ENCODE measurements at places on chromosomes 5 and 9.

DNA sequence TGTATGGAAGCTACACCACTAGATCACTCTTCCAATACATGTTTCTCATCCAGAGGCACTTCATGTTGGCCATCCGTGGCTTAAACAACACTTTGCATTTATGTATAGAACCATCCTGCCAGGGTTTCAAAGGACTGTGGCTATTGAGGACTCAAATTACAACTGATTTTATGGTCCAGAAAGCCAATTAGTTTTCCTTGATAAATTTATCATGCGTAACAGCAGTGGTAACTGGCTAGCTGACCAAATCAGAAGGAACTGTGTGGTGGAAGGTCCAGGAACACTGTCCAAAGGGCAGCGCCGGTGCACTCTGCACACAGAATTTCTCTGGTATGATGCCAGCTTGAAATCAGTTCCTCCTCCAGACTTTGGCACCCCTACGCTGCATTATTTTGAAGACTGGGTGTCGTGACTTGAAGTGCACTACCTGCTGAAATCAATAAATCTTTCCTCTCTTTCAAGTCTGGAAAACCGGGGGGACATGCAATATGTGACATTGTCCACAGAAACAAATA lies 69.3 kb upstream of the TMEM252 start:
- DNase-seq = no peak

DNA sequence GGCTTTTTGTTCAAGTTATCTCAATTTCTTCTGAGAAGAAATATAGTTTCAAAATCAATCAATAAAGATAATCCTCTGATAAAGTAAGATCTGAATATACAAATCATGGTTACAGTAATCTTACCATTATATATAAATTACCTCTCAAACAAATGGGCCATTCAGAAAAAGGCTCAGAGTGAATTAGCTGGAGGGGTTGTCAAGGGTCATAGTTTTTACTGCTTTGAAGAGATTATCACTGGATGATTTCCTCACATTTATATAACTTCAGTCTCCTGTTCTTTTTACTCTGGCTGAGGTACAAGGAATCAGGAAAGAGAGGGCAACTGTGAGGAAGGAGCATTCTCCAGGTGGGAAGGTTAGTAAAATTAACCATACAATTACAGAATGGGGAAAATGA lies 148.6 kb upstream of the ELL2 start:
- no peak for DNase-seq

DNA sequence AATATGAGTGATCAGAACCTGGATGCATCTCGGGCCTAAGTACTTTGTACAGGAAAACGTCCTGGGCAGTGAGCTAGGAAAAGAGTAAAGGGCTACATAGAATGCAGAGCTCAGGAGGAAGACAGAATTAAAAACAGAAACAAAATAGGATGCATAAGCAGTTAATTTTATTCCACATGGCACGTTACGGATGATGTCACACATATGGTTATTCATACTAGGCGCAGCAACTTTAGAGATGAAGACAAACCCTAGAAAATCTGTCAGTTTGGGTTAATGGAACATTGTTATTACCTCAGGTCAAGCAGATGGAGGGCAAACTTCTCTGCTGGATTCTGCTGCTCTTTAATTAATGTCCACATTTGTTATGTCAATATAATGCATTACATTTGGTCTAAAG lies 445.4 kb downstream of the ANXA1 start:
- no peak for DNase-seq

GRCh38 chr5:40720069-40720468 lies 35.7 kb downstream of the TTC33 start:
- DNase-seq = no peak

GRCh38 chr5:142095651-142096330 lies 12.8 kb upstream of the NDFIP1 start:
- DNase-seq = no peak

Measured in foreskin fibroblast (primary cell).